ENCODE measurements at places on chromosomes 5 and 9.

- no peak for DNase-seq
Measured at GRCh38 chr5:81948349-81948748, 23.5 kb upstream of the ATG10 start.

- no peak for DNase-seq
Measured at GRCh38 chr5:149865746-149866145, 78.8 kb downstream of the PDE6A start.

GRCh38 chr5:158845941-158846340, 253.8 kb downstream of the EBF1 start:
- DNase-seq: no peak

DNA sequence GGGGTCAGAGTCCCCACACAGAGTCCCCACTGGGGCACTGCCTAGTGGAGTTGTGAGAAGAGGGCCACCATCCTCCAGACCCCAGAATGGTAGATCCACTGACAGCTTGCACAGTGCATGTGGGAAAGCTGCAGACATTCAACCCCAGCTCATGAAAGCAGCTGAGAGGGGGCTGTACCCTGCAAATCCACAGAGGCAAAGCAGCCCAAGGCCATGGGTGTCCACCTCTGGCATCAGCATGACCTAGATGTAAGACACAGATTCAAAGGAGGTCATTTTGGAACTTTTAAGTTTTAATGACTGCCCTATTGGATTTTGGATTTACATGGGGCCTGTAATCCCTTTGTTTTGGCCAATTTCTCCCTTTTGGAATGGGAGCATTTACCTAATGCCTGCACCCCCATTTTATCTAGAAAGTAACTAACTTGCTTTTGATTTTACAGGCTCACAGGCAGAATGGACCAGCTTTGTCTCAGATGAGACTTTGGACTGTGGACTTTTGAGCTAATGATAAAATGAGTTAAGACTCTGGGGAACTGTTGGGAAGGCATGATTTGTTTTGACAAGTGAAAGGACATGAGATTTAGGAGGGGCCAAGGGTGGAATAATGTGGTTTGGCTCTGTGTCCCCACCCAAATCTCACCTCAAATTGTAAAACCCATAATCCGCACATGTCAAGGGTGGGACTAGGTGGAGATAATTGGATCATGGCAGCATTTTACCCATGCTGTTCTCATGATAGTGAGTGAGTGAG, 56.3 kb upstream of the ITGA1 start:
- DNase-seq: no peak

DNA sequence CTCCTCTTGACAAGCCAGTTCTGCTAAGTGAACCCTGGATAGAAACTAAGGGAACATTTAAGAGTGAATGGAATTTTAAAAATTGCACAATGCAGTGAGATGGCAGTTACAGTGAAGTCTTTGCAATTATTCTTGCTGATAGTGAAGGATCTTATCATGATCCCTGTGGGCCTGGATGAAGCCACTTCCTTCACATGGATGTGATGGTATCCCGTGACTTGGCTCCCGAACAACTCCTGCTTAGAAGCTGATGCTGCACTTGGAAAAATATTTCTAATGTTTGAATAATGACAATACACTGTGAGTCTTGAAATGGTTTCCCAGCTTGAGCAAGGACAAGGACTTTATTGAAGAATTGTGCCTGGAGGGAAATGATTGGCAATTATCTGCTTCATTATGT, 49.2 kb upstream of the NTRK2 start:
- DNase-seq: no peak
